ENCODE measurements at places on chromosomes 6 and 20. TPM values are rescaled to one million over a fixed set of nuclear protein-coding genes. Genes with fewer than 3 reads are reported as not detected.

DNA sequence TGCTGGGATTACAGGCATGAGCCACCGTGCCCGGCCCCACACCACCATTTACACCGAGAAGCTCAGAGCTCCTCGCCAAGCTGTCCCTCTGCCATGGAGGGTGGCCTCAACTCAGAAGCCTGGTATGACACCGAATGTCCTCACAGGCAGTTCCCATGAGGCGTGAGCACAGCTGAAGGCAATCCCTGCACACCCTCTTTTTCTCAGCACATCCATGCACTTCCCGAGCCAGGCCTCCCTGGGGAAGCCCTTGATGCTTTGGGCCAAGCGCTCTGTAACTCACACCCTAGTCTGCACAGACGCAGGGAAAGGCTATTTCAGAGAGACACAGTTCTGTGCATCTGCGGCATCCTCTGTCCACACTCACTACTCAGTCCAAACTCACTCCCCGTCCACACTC, 18.4 kb downstream of the THBS2 start:
- DNase-seq: no peak

DNA sequence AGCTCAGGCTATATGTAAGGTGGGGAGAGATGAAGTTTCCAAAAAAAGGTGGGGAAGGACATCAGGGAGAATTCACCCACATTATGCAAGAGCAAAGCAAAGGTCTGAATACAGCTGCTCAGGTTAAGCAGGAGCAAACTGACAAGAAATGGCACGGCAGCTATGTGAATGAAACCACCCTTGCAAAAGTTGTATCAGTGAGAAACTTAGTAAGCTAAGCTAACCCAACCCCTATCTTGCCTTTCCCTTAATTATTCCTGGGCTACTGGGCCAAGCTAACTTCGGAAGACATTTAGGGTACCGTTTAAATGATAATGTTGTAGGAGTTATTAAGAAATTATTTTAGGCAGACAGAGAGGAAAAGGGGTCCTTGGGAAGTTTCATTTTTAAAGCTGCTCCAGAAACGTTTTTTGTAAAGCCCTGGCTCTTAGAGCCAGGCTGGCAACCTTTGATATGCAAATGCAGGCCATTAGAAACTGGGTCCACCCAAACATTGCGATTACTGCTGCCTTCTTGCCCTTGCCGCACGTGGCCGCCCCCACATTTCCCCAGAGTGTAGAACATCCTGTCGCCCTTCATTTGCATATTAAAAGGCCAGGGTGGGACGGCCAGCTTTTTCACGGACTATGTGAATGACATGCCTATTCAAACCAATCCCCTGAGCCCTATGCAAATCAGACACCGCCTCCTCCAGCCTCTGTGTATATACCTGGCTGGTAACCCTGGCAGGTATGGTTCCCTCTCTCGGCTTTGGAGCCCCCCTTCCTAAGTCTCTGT, 60.5 kb upstream of the SAMD5 start:
- peak; percentile 4 for DNase-seq

- no peak for DNase-seq
These were observed 10.3 kb downstream of the PPP1R14C start for GRCh38 chr6:150152891-150153876.

DNA sequence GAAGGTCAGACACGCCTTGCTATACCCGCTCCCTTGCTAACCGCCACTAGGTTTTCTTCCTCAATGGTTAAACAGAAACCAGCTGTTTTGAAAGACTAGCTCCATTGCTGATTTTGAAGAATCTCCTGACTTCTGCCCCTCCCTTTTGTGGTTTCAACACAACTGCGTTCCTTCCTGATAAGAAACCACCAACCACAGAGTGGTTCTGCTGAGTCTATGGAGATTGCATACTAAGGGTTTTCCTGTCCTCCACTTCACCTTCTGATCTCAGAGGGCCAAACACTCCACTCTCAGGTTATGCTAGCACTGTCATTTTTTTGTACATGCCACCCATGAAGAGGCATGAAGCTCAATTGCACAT, 207.9 kb downstream of the MYLK4 start:
- peak; percentile 23 for DNase-seq

DNA sequence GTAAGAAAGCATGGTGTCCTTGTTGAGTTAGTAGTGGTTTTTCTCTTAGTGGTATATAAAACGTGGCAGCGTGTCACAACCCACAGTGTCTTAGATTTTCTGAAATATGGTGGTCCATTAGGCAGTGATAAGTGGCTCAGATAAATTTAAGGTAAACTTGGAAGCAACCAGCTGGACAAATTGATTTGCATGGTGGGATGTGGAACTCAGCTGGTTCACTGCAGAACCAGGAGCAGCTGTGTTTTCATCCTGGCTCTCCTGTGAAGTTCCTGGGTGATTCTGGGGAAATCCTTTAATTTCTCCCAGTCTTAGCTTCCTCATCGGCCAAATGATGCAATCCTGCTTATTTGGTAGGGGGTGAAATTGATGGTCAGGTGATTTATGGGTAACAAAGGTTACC, 32.9 kb upstream of the EEF1E1 start:
- DNase-seq: no peak

GRCh38 chr20:49706630-49707091, 7.0 kb downstream of the B4GALT5 start:
- no peak for DNase-seq

- DNase-seq: no peak
These were observed 99.1 kb upstream of the DUSP22 start for GRCh38 chr6:193180-193579.

GRCh38 chr6:56930846-56931245, 24.1 kb upstream of the BEND6 start:
- DNase-seq: no peak

DNA sequence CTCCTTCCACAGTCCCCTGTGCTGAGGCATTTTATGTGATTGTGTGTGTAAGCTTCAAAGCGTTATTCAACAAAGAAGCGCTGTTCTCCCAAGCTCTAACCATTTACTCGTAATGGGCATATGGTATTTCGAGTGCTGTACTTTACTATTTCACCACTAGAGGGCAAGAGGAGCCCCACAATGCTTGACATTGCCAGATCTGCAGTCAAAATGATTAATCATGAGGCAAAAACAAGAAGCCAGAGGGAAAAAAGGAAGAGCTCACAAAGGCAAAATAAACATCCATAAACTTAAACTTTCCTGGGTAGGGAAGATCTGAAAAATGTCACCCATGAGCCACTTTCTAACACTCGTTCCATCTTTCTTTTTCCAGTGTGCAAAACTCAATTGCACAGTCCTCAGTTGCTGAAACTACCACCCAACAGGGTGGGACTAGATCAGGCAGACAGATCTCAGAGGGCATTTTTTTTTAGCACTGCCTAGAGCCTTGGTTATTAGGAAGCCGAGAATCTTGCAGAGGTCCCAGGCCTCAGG, 215.0 kb upstream of the PLCB4 start:
- peak; percentile 39 for DNase-seq

- DNase-seq: no peak
These were observed 16.4 kb downstream of the RANBP9 start for GRCh38 chr6:13695252-13695651.

DNA sequence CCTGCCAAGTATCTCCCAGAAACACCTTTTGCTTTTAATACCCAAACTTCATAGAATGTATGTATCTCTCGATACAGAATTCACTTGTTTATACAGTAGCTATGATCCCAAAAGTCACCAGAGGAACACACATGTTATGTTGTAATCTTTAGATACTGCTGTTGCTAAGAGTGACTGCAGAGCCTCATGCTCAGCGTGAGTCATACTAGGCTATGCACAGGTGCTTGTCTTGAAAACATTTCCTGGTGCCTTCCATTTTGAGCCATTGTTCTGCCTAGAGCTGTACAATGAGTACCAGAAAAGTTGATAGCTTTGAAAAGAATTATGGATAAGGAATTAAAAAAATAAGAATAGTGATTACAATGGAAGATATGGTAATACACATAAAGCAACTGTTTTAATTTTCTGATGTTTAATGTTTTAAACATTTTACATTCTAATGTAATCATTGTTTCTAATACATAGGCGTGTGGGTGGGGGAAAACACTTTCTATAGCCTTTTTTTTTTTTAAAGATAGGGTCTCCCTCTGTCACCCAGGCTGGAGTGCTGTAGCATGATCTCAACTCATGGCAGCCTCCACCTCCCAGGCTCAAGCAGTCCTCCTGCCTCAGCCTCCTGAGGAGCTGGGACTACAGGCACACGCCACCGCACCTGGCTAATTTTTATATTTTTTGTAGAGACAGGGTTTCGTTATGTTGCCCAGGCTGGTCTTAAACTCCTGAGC, 79.4 kb downstream of the CD24 start:
- no peak for DNase-seq

DNA sequence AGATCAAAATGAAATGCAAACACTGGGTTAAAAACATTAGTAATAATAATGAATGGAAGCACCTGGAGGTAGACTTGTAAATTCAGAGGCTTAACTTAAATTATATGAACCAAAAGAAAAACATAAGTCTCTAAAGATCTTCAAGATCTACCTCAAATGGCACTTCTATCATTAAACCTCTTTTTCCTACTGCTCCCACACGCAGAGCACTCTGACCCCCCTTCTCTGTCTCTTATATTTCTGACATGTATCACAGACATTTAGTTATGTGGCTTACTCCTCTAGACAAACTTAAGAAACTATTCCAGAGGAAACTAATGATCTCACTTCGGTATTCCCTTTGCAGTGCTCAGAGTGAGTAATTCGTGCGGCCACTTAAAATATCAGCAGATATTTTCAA, 1.1 kb downstream of the TBC1D32 start:
- DNase-seq: peak; percentile 8

DNA sequence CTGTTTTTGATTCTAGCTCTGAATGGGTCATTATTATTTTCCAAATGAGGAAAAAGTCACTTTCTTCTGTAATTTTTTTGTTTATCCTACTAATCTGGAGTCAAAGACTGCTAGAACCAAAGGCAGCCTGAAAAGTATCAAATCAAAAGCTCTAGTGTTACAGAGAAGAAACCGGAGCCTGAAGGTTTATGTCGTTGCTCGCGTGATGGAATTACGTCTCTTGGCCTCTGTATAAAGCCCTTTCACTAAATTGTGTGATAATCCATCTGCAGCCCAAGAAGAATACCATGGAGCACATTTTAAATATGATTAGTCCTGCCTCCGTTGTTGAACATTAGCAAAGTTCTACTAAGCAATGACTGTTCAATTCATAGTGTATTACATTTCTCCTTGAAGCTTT, 738.6 kb downstream of the C6orf118 start:
- no peak for DNase-seq

- DNase-seq: no peak
These were observed 209.8 kb downstream of the BMP7 start for GRCh38 chr20:57056651-57057050.

- DNase-seq: peak; percentile 1
These were observed 23.3 kb downstream of the NPEPL1 start for GRCh38 chr20:58715801-58716475.

- no peak for DNase-seq
These were observed 32.6 kb downstream of the CLIC5 start for GRCh38 chr6:45983062-45983461.

DNA sequence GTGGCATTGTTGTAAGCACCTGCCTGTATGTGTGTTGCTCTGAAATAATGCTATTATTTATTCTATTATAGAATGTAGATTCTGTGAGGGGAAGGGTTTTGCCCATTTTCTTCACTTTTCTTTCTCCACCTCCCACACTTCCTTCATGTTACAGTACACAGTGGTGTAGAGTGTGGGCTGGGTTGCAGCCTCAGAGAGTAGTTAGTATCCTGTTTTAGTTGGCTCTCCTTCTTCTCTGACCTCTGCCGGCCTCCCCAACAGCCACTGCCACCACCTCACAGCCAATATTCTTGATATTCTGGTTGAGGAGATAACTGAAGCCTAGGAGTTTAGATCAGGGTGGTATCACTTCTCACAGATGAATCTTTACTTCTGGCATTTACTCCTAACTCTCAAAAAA, 143.4 kb downstream of the BCKDHB start:
- no peak for DNase-seq

GRCh38 chr6:86936834-86937218, 502 bp upstream of the HTR1E start:
- no peak for DNase-seq

DNA sequence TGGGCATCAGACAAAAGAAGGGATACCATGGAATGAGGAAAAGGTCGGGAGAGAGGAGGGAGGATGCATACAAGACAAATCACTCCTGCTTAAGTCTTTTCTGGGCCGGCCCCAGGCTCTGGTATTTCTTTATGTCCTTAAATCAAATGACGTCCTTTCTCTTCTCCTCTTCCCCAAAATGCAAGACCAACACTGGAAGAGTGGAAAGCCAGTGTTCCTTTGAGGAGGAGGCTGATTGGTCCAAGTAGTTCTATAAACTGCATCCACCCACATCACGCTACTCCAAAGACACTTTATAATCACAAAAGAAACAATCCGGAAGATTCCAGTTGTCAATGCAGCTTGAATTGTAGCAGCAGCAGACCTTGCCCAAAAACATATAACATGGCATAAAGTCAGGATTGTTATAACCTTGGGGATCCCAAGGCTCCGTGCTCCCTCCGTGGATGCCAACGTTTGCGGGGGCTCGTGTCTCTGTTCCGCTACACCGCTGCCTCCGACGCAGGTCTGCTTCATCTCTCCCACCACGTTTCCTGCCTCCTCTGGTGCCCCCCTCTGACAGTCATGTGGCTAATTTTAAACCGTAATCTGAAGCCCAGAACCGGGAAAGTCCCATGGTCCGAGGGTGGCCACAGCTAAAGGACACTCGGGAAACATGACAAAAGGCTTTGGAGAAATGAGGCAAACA, 47.1 kb downstream of the MCUR1 start:
- DNase-seq: peak; percentile 50

GRCh38 chr20:57079031-57080005, 187.1 kb downstream of the BMP7 start:
- no peak for DNase-seq

DNA sequence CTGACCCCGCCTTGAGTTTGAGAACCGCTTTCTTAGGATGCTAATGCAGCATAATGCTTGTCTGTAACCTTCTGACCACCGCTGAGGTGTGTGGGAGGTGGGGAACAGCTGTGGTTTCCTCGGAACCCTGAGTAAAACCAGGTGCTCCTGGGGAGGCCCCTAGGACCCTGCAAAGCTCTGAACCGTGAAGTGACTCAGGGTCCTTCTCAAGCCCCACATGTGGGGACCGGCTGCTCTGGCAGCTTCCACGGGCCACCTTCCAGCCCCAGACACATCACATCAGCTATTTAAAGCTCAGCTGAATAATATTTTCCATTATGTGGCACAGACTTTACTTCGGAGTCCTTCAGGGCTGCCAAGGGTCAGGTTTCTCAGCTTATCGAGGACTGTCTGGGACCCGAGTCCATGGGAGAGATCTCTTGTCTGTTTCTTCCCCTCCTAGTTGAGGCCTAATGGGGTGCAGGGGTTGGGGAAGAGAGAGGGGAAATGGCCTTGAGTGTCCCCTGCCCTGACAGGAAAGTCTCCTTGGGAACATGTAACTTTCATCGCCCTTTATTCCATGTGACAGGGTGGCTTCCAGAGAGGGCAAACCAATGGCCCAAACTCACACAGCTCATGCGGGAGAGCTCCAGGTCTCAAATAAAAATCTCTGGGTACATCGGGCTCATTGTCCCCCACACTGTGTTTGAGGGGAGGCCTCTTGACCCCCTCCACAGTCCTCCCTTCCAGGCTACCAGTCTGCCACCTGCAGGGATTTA, 186.1 kb upstream of the SLC24A3 start:
- DNase-seq: no peak

SLC17A3 gene
- total RNA-seq: not detected

SLC22A7 gene
- not detected for total RNA-seq

PAK5 gene
- not detected for total RNA-seq

SMLR1 gene
- not detected for total RNA-seq

PHACTR3 gene
- total RNA-seq: not detected

PHF3 gene
- total RNA-seq: 109 TPM

MYL9 gene
- 3.8 TPM for total RNA-seq

TNF gene
- 22.6 TPM for total RNA-seq

CAGE1 gene
- total RNA-seq: 0.32 TPM

DAAM2 gene
- total RNA-seq: not detected

Measured in B cell (primary cell).